ENCODE measurements at places on chromosomes 5 and 9. TPM values are rescaled to one million over a fixed set of nuclear protein-coding genes. Genes with fewer than 3 reads are reported as not detected.

DNA sequence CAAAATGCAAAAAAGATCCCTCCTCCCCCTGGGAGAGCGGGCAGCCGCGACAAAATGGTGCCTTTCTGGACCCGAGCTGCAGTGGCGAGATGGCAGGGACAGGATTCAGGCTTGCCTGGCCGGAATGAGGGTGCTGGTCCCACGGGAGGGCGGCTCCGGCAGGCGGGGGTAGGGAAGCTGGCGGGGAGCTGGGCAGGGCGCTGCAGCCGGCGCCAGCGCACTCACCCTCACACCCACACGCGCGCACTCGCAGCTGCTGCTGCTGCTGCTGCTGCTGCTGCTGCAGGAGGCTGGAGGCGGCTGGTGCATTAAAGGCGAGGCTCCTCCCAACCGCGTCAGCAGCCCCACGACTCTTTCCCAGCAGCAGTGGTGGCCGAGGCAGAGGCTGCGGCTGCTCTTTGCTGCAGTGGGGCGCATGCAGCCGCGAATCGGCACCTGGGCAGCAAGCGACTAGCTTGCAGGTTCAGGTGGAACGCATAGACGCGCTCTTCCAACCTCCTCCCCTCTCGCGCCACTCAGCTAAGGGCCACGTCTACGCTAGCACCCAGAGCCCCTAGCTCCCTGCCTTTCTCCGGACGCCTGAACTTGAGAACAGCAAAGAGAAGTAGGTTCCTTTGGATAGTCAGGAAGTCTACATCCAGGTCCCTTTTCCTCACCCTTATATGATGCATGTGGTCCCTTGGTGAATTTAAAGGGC, at the start of gene PPP2R2B:
PPP2R2B (minus strand) TSS at position 282 of the 697 bp plus-strand sequence.
- DNase-seq: no peak

GRCh38 chr9:15192856-15193255, 114.2 kb downstream of the TTC39B start:
- no peak for DNase-seq

DNA sequence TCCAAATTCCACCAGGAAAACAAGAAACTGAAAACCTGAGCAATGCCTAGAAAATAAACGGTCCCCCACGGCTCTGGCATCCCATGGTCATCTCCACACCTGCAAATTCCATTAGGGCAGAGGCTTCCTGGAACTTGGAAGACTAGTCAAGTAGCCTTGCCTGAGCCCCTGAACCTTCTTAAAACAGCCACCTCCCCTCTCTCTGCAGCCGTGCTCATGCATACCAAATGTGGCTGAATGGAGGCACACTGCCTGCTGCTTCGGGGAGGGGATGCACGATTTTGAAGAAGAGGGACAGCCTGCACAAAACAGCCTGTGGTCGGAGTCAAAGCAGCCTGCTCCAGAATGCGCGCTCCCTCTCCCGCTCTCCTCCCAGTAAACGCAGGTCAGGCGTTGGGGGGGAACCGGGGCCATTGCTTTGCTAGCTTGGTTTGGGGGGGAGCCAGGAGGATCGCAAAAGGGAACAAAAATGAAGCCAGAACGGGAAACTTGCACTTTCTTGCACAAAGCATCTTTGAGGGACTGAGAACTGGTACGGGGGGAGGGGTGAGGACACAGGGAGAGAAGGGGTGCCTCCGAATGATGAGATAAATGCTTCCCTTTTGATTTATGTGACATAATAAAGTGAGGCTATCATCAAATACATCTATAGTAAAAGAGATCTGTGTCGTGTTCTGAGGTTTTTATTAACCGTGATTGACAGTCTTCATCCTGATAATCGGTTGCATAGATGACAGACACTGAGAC, at the start of gene TRPM3:
TRPM3 (minus strand) TSS at position 347 of the 747 bp plus-strand sequence; CDS start at position 80, 267 bp downstream.
- no peak for DNase-seq

DNA sequence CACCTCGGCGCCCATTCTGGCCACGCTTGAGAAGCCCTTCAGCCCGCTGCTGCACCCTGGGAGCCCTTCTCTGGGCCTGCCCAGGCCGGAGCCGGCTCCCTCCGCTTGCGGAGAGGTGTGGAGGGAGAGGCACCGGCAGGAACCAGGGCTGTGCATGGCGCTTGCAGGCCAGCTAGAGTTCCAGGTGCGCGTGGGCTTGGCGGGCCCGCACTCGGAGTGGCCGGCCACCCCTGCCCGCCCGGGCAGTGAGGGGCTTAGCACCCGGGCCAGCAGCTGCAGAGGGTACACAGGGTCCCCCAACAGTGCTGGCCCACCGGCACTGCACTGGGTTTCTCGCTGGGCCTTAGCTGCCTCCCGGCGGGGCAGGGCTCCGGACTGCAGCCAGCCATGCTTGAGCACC, 72.3 kb upstream of the SYK start:
- no peak for DNase-seq

DNA sequence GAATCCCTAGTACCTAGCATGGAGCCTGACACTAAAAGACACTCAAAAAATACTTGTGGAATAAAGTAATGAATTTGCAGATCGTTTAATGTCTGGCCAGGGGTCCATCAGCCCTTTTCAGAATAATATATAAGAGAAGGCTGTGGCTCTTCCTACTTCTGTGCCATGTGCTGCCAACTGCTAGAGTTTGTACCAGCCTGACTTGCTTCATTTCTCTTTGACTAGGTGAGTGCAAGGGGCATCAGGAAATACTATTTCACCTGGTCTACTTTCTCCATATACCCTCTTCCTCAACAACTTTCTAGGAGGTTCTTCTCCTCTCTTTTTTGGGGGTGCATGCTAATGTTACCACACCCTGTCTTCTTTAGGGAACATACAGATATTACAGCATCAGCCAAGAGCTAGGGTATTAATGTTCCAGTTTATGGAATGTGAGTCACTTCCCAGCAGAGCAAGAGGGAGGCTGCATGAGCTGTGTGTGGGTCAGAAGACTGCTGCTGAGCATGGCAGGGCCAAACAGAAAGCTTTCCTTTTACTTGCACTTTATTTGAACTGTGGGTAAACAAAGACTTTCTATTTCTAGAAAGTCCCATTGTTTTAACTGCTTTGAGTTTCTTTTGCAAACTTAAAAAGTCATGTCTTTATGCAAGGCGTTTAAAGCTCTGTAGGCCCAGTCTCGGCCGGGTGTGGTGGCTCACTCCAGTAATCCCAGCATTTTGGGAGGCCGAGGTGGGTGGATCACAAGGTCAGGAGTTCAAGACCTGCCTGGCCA, 158.9 kb downstream of the ADAMTSL1 start:
- peak; percentile 88 for DNase-seq

DNA sequence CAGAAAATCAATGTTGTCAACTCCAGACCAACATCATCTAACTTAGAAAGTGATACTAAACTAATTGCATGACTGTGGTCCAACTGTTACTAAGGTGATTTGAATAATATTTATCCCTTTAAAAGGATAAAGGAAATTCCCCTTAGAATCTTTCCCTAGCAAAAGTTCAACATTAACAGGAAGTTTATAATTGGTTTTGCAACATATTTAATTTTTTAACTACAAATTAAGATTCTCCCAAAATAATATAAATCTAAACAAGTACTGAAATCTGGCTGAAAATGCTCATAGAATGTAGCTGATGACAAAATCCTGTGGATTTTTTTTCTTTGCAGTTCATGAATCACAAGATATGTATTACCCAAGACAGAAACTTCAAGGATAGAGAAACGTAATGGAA, 151.4 kb downstream of the LPAR1 start:
- no peak for DNase-seq

The PCDHA5 gene
- 0.07 TPM for total RNA-seq
